Osteoblast (primary cell): ENCODE measurements at places on chromosomes 3 and 15. TPM values are rescaled to one million over a fixed set of nuclear protein-coding genes. Genes with fewer than 3 reads are reported as not detected.

Gene CCDC39
- not detected in 2 replicates for total RNA-seq

DNA sequence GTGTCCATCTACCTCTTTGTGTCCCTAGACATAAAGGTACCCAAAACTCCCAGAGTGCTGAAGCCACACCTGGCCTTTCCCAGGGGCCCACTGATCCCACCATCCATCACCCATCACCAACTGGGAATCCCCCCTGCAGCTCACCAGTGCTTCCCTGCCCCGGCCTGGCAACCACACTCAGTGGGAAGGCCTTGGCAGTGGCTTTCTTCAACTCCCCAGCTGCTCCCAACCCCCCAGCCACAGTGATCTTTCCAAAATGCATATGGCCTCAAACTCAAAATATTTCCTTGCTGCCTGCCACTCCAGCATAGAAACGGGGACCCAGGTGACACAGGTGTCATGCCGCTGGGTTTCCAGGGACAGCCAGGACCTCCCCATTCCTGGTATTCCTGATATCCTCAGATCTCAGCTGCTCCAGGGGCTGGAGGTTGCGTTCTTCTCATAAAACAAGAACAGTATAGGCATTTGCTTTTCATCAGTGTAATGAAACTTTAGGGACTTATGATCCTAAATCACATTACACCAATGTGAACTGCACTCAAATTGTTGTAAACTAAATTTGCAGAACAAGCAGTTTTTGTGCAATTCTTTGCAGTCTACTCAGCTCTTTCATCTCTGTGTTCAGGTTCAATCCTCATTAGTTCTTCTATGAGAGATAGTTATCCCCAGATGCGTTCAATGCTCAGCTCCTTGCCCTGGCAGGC lies 1.3 kb downstream of the OCA2 start:
- DNase-seq = no peak

DNA sequence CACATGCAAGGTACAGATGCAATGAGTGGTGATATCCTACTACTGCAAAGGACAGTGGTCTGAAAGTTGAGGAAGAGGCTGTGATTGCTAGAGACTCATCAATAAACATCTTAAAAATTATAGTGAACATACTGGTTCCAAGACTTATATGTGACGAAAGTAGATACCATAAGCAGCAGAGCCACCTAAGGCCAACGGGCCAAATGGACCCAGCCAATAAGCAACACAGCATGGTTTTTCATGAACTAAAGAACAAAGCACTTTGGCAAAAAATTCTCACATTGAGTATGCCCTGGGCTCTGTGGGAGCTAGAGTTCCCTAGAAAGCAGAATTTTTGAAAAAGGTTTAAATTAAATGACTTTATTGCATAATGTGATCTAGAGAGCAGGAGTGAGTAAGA lies 272.1 kb downstream of the SI start:
- no peak for DNase-seq

GRCh38 chr3:18609187-18609586 lies 184.0 kb upstream of the SATB1 start:
- no peak for DNase-seq

GRCh38 chr15:25728816-25729215 lies 134.3 kb downstream of the ATP10A start:
- no peak for DNase-seq

DNA sequence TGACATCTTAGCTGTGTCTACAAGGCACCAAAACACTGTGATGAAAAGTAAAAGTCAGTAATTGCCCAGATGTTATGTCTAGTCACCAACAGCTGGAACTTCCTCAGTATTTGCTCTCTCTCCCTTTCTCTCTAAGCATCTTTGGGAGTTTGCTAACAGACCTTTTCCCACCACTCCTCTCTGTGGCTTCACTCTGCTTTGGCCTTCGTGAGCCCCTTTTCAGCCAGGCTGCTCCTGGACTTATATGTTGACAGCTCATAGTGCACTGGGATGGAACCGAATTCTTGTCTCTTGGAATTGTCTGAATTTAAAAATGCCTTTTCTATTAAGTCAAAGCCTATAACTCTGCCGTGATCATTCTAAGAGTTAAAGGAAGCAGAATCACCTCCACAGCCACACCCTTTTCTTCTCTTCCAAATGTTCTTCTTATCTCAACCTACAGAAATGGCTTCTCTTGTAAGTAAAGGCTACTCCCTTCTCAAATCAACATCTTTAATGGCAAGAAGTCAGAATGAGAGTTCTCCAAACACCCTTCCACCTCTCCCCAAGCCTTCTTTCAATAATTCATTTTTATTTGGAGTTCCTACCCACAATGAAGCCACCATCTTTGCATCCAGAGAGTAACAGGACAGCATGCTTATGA lies 17.2 kb upstream of the FOXP1 start:
- DNase-seq = no peak

- DNase-seq = no peak
These were observed 365.9 kb upstream of the PROK2 start for GRCh38 chr3:72150634-72151412.
